ENCODE measurements at places on chromosomes 2 and 18.
A peak's percentile ranks its signal among the peaks of the same experiment; 100 is the strongest.

GRCh38 chr2:151379169-151379568 lies 21.8 kb downstream of the TNFAIP6 start:
- no peak for DNase-seq

DNA sequence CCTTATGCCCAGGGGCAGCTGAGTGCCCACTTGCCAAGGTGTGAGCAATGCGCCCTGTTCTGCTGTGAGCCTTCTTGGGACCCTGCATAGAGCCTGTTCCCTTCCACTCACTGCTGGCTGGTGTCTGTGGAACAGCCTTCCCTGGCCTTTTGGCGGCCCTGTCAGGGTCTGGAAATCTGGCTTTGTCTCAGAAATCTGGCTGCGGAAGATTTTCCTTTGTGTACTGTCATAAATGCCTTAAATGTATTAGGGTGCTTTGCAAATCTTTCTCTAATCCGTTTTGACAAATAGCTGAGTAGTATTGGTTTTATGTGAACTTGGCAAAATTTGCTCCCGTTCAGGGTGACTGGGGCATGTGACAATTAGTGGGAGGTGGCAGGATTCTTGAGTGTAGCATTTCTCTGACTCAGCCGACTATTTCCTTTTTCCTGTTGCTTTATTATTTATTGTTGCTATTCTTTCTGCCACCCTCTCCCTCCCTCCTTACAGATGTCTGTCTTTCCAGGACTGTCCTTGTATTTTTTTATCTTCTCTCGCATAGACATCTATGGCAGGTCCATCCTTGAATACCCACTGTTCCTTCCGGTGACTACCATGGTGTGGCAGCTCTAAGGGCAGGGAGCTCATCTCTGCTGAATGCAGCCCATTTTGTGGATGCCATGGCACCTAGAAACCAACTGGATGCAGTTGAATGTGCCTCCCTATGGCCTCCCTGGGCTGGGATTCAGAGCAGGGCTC lies 41.8 kb downstream of the LDLRAD4 start:
- no peak for DNase-seq

DNA sequence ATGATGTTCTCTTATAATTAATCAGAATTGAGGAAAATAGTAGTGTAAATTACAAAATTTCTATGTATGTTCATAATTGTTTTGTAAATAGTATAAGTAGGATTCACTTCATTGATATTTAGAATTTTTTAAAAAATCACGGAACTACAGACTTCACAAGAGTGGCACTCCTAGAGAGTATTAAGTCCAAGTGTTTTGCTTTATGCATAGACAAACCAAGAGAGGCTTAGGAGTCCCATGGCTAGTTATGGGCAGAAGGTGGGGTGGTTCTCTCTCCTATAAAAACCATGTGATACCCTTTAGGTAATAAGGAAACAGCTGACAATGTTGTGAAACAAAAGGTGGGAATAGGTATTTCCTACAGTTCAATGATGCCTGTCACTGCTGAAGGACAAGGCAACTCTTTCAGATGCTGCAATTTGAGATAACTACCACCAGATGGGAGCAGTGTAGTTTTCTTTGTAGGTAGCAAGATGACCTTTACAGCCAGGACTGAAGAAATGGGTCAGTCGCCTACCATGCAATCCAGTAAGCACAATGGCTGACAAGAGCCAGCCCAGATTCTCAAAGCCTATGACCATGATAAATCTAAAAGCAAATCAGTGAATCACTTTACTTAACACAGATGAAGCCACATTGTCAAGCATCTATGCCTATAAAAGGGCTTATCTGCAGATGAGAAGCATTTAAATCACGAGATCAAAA lies 83.9 kb downstream of the AAK1 start:
- no peak for DNase-seq

DNA sequence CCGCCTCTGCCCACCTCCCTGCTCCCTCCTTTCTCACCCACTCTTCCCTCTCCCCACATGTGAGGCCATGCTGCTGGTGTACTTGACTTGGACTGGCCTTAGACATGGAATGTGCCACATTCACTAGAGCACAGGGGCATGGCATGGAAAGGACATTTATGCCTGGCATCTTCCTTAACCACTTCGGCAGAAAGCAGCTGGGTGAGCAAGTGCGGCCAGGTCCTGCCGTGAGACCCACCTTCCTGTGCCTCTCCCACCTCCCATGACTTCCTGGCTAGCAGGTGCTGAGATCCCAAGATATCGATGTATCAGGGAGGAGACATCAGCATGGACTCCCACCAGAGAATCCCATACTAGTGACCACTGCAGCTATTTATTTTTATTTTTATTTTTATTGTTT lies 13.0 kb downstream of the GPR55 start:
- no peak for DNase-seq

- DNase-seq: no peak
Observed at GRCh38 chr18:13465476-13465875, 246.9 kb downstream of the LDLRAD4 start.

DNA sequence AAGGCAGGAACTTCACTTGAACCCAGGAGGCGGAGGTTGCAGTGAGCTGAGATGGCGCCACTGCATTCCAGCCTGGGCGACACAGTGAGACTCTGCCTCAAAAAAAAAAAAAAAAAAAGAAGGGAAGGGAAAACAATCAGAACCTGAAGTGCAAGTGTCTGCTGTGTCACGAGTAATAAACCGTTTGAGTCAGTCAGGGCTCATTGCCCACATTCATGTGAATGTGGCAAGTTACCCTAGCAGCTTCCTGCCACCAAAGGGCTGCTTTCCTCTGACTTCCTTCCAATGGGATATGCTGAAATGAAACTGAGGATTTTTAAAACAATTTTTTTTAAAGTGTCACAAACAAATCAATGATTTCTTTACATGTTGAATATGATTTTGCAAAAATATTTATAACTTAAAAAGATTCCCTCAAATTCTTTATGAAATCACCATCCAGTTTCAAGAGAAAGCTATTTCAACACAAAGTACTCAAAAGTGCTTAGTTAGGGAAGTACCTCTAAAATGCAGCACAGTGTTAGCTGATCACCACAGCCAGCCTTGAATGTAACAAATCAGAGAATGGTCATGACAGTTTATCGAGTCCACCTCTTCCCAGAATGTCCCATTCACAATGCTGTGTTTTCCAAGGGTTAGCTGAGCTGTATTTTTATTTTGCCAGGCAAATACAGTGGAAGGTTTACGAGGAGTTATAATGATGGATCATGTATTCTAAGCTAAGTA lies 36.4 kb downstream of the WDSUB1 start:
- DNase-seq: peak; percentile 19

DNA sequence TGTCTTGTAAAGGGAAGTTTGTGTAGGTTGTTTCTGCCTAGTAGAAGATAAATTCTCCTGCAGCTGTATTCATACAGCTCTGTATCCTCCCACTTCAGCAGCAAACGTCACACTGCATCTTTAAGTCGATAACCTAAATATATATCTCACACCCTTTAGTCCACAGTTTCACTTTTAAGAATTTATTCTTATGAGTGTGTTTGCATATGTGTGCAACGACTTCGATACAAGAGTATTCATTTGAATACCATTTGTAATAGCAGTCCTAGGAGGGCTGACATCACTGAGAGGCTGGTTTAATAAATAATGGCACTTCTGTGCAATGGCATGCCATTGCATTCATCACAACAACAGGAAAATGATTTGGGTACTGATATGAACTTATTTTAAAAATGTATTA lies 63.8 kb upstream of the MSH6 start:
- no peak for DNase-seq

- DNase-seq: no peak
Observed at GRCh38 chr2:19351899-19352697, 6.3 kb downstream of the OSR1 start.

DNA sequence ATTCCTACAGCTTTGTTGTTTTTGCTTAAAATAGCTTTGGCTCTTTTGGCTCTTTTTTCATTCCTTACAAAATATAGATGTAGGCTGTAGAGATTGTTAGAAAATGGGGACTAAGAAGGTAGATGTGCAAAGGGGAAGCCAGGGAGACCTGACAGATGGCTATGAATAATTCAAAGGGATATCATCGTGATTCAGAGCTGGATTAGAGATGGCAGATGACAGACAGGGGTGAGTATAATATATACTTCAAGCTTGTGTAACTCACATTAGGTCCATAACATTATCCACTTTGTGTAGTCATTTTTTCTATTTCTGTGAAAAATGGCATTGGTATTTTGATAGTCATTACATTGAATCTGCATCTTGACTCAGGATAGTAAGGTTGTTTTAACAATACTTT lies 422.9 kb upstream of the ST6GAL2 start:
- DNase-seq: no peak

GRCh38 chr2:38245114-38245641 lies 131.9 kb downstream of the ATL2 start:
- DNase-seq: no peak

DNA sequence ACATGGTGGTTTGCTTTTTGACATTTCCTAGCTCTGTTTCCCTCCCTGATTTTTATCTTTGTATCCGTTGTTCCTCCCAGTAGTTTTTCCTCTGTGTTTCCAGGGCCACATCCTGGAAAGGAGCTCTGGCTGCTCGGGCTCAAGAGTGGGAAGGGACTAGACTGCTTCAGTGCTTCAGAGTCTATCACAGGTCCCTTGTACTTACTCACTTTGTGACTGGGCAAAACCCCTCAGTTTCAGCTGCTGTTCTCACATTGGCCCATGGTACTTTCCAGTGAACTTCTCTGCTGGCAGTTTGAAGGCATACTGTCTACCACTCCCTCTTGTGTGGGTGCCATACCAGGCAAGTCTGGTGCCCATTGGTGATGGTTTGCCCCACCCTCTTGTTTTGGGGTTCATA lies 7.5 kb upstream of the STAMBP start:
- DNase-seq: no peak

- DNase-seq: peak; percentile 30
Observed at GRCh38 chr2:183490914-183491313, 366.7 kb downstream of the NUP35 start.

DNA sequence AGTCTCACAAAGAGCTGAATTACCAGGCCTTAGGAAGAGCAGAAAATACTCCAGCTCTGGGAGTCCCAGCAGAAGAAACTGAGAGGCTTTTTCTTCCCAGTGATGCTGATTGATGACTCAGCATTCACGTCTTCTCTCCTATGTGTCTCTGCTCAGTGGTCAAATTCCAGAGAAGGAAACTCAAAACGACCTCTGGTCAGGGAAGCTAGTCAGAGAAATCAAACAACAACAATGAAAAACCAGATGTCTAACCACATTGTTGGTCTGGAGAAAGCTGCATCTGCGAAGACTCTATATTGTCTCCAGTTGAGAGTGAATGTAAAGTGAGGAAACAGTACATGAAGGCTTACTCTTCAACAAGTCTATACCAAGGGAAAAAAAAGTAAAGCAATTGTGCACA lies 28.6 kb upstream of the CERS6 start:
- peak; percentile 3 for DNase-seq

GRCh38 chr2:72159211-72159993 lies 11.7 kb upstream of the CYP26B1 start:
- DNase-seq: no peak

DNA sequence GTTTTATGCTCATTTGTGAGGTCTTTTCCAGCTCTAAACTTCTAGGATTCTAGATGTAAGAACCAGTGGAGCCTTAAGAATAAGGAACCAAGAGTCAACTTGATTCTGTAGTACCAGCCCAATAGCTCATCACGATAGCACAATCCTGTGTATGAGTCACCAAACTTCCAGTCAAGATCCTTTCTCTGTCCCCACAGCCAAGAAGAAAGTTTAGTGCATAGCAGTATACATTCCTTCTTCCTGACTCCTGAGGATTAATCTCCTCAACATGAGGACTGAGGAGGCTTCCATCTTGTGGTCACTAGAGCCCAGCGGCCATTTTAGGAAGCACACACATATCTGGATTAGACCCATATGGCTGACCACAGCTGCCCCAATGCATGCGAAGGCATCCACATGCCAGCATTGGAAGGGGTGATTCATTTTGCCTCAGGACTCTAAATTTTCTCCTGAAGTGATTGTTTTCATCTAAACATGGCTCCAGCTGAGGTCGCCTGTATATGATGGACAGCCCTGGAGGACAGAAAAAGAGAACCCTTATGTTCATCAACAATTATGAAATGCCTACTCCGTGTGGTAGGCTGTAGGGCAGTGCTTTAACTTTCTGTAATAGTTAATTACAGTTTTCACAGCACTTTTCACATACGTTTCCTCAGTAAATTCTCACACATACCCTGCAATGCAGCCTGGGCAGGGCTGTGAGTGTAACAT lies 53.5 kb downstream of the RASGRP3 start:
- peak; percentile 87 for DNase-seq

DNA sequence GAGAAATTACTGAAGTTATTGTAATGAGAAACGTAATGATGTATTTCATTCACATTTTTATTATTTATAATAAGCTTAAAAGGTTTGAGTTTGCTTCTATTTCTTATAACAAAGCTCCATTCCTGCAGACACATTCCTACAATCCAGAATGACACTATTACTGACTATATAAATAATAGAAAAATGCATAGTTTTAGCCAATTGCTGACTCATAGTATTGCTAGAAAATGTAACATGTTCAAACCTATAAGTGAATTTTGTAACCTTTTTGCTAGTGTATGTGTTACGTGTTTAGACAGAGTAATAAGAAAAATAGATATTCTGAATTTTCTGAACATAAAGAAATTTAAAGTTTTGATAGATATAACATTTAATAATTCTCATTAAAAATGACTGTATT lies 9.3 kb upstream of the VWC2L start:
- no peak for DNase-seq

GRCh38 chr2:30997979-30998378 lies 140.3 kb downstream of the GALNT14 start:
- no peak for DNase-seq

- DNase-seq: no peak
Observed at GRCh38 chr2:219428469-219428868, 6.2 kb upstream of the SPEG start.

GRCh38 chr2:40363631-40364030 lies 88.3 kb downstream of the SLC8A1 start:
- DNase-seq: no peak

DNA sequence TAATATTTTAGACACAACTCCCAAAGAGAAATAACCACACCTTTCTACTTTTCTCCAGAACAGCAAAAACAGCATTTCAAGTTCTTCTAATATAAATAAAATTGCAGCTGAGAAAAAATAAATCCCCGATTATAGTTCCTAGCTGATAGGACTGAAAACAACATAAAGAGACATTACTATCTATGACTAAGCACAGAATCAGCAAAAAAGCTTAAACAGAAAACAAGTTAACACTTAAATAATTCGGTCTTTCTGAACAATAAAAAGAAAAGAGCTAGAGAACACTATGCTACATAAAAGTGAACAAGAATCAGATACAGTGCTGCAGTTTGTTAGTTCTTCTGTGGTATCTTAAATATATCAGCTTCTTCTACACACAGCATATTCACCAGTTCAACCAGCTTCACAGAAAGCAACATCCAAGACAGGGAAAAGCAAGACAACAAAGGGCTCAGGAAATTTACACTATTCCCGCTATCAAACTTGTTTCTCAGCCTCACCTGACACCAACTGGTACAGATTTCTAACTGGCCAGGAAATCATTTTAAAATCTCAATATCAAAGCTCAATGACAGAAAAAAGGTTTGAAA lies 28.6 kb downstream of the FEZ2 start:
- no peak for DNase-seq

Measured in HS-27A (cell line).